NCI-H1048 (cell line): ENCODE measurements at places on chromosomes 13 and 19.

DNA sequence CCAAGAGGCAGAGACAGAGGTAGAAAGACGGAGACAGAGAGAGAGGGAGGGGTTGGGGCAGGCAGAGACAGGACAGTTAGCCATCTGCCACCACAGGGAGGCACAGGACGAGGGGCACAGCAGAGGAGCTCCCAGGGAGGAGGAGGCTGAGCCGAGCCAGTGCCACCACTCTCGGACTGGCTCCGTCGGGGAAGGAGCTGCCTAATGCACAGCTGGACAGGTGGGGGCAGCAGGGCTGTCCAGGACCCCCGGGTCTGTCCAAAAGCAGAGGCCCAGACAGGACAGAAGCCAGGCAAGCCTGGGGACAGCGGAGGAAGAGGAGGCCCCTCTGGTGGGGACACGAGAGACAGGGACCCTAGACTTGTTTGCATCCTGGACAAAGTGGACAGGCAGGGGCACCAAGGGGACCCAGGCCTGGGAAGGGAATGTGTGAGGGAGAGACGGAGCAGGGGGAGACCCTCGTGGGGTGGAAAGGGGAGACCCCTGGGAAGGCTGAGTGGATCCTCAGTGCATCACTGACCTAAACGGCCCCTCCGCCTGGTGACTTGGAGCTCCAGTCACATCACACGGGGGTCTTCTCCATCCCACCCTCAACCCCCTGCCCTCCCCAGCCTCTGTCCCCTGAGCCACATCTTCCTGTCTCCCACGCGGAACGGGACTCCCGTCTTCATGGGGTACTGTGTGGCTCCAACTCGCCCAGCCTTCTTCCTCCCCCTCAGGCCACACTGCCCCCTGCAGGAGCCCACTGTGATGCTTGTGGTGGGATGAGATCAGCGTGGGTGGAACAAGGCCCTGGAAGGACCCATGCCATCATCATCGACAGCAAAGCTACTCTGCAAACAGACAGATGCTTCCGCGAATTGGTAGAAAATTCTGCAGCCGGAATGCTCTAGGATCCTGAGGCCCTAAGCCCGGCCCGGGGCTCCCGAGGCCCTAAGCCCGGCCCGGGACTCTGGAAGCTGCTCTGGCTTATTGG, 915 bp downstream of the F10 start:
- no peak for DNase-seq

- DNase-seq = peak; percentile 1
Observed at GRCh38 chr19:46076951-46077814, 36.4 kb upstream of the IGFL4 start.

DNA sequence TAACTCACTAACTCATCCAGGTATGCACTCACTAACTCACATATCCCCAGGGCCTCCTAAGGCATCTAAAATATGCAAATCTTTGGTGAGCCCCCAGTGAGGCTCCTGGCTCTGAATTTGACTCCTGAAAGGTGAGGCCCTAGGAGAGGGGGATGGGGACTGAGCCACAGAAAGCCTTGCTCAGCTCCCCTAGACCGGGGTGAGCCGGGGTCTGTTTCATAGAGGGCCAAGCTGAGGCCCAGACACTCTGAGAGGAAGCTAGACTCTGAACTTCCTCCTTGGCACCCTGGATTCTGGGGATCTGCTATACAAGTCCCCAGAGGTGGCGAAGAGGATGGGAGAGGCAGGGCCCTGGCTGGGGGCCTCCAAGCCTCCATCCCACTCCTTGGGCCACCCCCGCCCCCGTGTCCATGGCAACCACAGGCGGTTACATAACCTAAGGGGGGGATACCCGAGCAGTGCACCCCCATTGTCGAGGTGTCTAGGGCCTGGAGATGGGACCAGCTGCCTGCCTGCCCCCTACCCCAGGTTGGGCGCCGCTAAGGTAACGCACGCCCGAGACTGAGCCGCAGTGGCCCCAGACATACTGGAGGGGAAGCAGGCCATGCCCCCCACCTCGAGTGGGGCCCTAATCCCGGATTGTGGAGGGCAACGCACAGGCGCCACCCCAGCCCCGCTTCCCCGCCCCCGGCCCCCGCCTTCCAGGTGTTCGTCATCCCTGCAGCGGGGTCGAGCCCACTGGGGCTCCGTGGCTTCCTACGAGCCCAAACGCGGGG, 646 bp downstream of the ABHD8 start:
- DNase-seq = no peak

DNA sequence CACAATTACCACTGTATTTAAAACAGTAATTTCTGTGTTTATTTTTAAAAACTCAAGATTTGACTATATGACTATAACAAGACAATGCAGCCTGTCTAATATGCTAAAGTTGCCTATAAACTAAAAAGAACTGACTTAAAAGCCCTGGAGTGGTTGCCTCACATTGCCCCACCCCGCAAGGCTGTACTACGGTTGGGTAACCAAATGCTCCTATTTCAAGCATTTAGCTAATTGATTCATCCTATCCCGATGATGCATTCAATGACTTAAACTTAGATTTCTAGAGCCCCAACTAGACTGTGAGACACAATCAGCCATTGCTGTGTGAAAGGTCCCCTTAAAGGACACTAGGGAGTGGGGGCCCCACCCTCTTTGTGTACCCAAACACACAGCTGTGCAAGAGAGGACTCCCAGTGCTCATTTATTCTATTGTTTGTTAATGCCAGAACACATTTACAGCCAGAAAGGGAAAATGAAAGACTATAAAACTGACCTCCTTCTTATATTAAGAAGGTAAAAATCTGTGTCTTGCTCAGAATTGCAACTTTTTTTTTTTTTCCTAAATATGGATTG, 66.9 kb downstream of the MIPEP start:
- DNase-seq = no peak

GRCh38 chr19:18815673-18816072, 16.1 kb upstream of the UPF1 start:
- DNase-seq = no peak

- no peak for DNase-seq
Observed at GRCh38 chr13:21067848-21068247, 6.5 kb upstream of the LATS2 start.

- DNase-seq = no peak
Observed at GRCh38 chr19:7915250-7916102, 846 bp downstream of the TGFBR3L start.

DNA sequence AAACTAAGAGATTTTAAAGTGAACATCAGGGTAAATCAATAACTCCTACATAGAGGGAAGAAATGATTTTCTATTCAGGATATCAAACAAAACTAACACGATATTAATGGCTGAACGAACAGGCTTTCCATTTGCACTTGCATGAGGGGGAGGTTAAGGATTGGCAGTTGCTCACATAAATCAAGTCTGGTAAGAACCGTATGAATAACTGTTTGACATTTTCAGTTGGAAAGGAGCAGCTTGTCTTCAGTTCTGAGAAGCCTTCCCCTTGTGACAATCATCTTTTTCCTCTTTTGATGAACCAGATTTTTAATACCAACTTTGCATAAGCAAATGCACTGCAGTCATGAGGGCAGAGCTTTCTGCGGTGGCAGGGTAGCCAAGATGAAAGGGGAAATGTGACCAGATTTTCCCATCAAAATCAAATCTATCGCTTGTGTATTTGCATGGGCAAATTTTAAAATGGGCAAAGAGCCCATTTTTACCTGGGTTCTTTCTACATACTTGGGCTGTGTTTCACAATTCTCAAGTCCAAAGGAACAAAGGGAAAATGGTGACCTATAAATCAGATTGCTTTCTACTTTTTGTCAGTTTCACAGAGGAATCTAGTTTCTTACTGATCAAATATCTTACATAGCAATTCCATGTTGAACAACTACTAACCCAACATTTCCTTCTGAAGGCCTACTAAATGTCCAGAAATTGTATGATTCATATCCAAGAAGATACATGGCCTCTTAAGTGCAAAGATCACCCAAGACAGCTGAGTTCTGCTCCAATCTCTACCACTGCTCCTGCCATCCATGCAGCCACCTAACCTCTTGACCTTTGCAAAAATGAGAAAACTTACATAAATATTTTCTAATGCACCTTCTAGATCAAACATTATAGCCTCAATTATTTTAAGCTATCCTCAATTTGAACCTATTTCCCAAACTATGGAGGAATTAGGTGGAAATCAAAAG, 249.6 kb downstream of the OXGR1 start:
- no peak for DNase-seq

DNA sequence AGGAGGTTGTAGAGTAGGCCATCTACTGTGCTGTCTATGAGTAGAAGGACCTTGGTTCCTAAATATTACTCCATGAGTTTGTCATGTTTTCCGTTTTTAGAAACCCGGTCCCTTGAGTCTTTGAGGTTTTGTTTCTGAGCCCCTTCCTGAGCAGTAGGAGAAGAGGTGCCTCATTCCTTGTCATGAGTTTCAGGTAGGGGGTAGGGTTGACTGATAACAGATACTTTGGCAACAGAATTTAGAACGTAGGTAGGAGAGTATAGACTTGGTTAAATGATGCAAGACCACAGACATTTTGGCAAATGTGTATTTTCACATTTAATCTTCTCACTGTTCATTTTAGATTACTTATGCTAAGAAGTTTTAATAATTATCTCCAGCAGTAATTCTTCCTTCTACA, 24.6 kb downstream of the LMO7 start:
- no peak for DNase-seq

DNA sequence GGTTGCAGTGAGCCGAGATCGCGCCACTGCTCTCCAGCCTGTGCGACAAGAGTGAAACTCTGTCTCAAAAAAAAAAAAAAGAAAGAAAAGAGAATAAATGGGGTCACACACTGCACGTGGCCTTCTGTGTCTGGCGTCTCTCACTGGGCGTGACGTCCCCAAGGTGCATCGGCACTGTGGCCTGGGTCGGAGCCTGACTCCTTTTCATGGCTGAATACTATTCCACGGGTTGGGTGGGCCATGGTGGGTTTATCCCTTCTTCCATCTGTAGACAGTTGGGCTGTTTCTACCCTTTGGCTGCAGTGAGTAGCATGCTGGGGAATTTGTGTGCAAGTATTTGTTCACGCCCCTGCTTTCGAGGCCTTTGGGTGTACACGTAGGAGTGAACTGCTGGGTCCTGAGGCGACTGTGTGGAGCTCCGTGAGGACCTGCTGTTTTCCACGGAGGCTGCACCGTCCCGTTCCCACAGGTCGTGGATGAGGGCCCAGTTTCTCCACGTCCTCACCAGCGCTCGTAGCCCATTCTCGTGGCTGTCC, 8.3 kb upstream of the MISP start:
- no peak for DNase-seq

DNA sequence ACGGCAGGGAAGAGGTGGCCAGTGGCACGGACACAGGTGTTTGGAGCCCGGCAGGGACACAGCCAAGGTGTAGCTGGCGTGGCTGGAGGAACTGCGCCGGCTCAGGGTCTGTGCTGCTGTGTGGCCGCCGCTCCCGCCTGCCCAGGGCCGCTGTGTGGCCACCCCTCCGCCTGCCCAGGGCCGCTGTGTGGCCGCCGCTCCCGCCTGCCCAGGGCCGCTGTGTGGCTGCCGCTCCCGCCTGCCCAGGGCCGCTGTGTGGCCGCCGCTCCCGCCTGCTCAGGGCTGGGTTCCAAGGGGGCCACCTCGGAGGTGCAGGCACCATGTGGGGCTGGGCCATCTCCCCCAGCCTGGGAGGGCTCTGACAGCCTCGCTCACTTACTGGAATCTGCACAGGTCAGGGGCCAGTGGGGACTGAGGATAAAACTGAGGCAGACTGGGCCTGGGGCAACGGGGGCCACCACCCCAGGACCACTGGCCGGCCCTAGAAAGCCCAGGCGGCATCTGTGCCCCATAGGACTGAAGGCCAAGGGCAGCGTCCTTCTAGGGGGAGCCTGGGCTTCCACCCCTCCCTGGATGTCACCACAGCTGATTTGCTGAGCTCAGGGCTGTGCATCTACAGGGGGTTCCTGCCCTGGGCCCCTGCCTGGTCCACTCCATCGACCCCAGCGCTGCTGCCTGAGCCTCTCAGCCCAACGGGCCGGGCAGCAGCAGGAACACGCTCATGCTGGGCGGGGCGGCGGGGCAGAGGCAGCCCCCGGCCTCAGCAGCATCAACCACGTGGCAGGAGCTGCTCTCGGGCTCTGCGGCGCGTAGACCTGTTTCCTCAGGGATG, 21.5 kb downstream of the C13orf46 start:
- DNase-seq = no peak

GRCh38 chr19:10815969-10816644, 19.9 kb downstream of the TMED1 start:
- no peak for DNase-seq

DNA sequence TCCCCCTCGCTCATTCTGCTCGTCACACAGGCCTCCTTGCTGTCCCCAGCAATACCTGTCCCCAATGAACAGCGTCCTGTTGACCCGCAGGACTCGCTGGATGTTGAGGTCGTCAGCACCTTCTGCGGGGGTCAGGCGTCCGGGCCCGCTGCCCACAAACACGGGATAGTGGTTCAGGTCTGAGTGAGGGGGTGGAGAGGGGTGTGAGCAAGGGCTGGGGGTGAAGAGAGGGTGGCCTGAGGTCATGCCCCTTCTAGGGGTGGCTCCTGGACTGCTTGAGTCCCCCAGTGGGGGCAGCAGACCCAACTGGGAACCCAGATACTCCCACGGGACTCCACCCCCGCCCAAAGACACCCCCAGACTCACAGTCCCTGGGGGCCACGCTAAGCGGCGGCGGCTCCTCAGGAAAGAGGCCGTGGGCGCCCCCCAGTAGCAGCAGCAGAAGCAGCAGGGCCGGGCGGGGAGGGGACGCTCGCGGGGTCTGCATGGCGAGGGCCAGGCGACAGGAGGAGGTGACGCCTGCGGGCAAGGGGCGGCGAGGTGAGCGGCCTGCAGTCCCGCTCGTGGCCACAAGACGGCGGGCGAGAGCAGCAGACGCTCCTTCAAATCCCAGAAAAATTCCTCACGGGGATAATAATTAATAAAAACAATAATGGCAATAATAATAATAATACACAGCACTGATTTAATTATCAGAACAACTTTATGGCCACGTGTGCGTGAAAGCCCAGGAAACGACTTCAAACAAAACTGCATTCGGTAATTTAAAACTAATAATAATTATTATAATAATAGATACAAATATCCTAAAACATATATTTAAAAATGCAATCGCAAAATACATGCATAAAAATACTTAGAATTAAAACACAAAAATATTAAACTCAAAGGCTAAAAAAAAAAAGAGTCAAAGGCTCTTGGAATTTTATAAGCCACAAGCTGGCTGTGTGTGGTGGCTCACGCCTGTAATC, 1.2 kb downstream of the SEMA6B start:
- DNase-seq = no peak

DNA sequence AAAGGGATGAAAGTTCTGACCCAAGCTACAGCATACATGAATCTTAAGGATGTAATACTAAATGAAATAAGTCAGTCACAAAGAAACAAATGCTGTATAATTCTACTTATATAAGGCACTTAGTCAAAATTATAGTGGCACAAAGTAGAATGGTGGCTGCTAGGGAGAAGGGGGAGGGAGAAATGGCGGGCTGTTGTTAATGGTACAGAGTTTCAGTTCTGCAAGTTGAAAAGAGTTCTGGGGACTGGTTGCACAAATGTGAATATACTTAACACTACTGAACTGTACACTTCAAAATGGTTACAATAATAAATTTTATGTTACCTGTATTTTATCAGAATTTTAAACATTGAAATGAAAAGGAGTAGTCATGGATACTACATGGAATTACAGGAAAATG, 48.9 kb upstream of the CLDN10 start:
- no peak for DNase-seq

GRCh38 chr19:58278541-58279041, at the start of gene ZNF8:
Gene ZNF8 (plus strand): TSS chr19:58278955. CDS start chr19:58279082, 127 bp downstream.
- peak; percentile 97 for DNase-seq
